ENCODE measurements at places on chromosomes 3 and 15.

DNA sequence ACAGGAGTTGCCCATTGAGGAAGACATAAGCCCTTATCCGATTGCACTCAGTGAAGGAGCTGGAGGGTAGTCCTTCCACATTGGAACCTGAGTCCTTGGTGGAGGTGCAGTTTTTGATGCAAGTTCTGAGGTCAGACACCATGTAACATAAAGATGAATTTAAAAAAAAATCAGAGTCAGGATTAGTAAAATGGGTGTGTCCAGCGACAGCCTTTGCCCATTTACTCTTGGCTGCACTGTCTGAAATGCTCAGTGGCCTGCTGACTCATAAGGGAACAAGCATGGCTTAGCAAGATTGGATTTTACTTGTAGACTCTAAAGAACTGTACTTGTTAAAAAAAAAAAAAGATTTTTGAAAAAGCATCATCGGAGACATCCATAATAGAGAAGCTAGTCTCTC lies 241.1 kb upstream of the TOPAZ1 start:
- DNase-seq: no peak

GRCh38 chr3:159229116-159229680 lies 427.3 kb downstream of the MFSD1 start:
- DNase-seq: no peak

GRCh38 chr3:64651303-64651702 lies 36.5 kb downstream of the ADAMTS9 start:
- no peak for DNase-seq

DNA sequence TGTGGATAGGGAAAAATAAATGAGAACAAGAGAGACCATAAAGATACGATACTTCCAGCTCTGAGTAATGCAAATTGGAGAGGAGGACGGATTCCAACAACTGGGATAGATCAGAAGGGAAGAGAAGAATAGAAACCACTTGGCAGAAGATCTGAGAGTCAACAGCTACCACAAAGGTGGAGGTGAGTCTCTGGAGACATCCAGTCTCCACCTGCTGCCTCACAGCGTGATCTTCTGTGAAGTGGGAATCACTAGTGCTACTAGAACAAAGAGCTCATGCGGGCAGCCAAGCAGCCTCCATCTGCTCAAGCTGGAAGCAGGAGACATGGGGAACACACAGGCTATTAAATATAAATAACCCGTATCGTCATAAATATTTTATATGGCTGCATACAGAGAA lies 558.5 kb upstream of the CFAP20DC start:
- no peak for DNase-seq

DNA sequence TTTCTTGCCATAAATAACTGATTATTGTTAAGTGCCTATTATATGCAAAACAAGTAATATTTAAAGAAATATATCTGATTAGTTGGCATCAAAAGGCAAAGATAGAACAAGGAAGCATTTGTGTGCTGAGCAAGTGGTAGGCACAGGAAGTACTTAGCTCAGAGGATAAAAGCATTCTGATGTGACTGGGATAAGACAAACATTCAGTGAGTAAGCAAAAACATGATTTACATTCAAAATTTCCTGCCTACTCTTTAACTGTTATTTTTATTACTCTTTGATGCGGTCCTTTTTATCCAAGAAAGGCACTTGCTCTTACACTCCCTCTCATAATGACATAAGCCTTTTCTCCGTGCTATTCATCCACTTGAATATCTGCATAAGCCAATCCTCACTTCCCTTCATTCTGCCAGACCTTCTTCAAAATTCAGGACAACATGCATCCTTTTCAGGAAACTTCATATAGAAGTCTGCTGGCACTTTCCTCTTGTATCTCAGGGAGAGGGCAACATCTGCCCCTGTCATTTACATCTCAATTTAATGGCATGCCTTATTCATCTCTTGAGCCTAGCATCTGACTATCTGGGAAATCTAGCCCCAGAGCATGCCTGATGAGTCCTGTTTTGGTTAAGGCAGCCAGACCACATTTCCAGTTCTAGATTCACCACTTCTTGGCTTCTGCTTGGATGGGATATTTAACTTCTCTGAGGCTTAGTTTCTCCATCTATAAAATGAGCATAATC lies 478.2 kb upstream of the ROBO2 start:
- no peak for DNase-seq

DNA sequence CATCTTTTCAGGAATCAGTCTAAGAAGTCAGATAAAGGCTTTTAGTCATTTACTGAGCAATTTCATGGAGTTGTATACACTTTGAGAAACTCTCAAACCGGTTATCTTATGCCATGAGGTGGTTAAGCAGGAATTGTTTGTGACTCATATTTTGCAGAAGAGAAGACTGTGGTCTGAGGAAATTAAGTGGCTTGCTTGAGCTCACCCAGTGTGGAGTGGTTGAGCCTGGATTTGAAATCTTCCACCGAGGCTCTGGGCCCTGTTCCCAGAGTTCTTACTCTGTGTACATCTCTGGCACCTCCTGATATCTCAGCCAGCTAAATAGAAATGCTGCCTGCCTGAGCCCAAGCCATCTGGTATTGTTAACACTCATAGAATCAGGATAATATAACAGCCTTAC lies 37.8 kb upstream of the BCL6 start:
- peak; percentile 8 for DNase-seq

DNA sequence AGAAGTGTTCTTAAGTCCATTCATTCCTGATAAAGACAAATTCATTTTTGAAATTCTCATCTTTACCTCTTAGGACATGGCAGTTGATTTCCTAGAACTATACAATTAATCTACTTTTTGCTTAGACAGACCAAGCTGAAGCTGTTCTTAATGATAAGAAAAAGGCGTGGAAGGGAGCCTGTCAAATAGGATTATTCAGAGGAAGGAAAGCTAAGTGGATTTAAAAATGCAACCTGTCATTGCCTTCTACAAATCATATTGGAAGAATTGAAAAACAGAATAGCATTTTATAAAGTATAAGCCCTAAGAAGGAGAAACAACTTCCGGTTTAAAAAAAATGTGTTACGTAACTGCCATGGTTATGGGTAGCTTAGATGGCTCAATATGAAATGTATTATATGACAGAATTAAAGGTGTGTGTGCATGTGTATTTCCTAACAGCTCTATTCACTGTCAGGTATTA lies 81.2 kb upstream of the RAP2B start:
- peak; percentile 94 for DNase-seq

DNA sequence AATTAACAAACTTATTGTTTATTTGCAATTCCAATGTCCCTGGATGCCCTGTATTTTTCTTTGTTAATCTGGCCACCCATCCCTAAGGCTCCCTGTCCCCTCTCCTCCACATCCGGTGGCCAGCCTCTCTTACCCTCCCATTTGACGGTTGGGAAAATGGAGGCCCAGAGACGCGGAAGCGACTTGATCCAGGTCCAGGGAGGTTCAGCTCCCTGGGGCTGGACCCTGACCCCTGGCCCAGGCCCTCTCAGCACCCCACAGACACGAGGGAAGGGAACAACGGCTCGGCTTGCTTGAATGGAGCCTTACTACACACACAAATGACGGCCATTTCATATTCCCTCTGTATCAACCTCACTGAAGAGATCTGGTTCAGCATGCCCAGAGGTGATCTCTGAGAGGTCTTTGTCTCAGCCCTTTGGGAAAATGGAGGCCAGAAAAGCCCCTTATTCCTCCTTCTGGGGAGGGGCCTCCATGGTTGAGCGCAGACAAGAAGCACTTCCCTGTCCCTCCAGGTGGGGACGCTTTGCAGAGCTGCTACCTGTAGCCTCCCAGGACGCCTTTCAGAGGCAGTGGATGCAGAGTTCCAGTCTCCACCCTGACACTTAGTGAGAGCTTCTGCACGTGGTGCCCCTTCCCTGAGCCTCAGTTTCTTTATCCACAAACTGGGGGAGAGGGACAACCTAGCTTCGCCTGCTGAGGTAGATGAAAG lies 82.1 kb downstream of the ATP2B2 start:
- DNase-seq: no peak

GRCh38 chr3:159645874-159646273 lies 342.8 kb upstream of the IL12A start:
- no peak for DNase-seq

GRCh38 chr15:58731756-58732535 lies 17.6 kb downstream of the ADAM10 start:
- DNase-seq: peak; percentile 60

DNA sequence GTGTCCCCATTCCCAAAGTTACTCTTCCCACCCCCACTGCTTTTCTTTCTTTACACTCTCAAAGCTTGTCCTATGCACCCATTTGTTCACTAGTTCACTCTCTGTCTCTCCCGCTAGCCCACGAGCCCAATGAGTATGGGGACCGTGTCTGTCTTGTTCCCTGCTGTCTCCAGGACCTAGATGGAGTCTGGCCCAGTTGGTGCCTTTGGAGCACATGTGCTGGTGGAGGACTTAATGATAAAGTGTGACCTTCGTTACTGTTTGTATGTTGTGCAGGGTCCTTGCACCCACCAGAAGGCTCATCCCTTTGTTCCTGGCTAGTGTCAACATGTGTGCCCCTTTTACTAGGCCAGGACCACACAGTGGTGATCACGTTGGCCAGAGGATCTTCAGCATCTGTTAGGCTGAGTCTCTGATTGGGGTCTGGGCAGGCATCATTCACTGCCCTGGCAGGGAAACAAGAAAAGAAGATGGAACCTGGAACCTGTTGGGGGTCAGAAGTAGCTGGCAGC lies 7.4 kb downstream of the CISH start:
- DNase-seq: no peak

- no peak for DNase-seq
Observed at GRCh38 chr3:160474416-160474838, 24.8 kb upstream of the TRIM59 start.

Data from hematopoietic multipotent progenitor cell treated with erythropoietin and hydrocortisone succinate and interleukin-3 and kit ligand, for 4 days (in vitro differentiated cells).